ENCODE measurements at places on chromosomes 2 and 18.

DNA sequence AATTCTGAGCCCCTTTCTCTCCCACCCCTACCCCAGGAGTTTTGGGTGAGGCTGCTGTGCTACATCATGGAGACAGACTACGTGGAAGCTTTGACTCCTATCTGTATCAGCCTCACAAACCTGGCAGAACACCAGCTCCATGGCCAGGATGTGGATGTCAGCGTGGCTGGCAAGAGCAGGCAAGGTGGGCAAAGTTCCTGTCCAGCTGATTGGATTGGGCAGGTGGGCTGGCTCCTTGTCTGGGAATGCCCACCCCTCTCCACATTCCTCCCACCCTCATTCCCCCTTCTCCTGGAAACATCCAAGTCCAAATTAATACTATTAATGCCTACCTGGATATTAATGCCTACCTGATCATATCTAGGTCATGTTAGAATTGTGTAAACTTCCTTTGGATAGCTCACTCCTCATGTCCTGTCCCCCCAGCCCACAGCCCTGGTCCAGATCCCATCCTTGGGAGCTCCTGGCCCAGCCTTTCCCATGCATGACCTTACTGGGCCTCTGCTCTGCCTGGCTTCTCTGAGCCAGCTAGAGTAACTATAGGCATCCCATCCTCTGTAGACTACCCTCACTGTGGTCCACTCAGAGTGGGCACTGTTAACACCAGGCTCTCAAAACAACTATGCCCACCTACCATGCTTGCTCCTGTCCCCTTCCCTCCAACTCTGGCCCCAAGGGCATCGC lies 24.1 kb downstream of the MROH2A start:
- DNase-seq: no peak

- DNase-seq: peak; percentile 32
Measured at GRCh38 chr2:144567745-144568144, 47.8 kb upstream of the ZEB2 start.

GRCh38 chr2:19579461-19579860 lies 221.0 kb upstream of the OSR1 start:
- no peak for DNase-seq

DNA sequence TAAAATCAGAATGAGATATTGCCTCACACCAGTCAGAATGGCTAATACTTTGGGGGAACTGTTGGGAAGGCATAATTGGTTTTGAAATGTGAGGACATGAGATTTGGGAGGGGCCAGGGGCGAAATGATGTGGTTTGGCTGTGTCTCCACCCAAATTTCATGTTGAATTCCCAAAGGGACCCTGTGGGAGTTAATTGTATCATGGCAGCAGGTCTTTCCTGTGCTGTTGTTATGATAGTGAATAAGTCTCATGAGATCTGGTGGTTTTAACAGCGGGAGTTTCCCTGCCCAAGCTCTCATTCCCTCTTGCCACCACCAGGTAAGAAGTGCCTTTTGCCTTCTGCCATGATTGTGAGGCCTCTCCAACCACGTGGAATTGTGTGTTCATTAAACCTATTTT lies 59.6 kb downstream of the CSRNP3 start:
- DNase-seq: no peak

- DNase-seq: no peak
Measured at GRCh38 chr2:43927442-43927841, 68.3 kb downstream of the LRPPRC start.

GRCh38 chr2:30927465-30928075 lies 120.3 kb upstream of the CAPN13 start:
- no peak for DNase-seq

DNA sequence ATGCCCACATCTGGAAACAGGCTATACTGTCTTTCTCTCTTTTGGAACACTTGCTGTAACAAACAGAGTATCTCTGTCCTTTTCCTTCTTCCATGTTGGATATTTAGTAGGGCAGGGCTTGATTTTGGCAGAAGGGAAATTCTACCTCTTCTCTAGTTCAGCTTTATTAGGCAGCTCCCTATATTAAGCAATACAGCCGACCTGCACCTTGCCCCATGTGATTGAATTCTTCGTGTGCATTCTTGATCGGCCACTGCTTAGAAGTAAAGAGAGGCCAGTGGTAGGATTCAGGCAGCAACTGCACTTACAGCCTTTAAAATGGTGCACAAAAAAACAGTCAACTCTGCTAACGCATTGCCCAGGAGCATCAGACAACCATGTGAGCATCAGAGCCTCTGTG lies 31.3 kb upstream of the FIGN start:
- DNase-seq: no peak

- no peak for DNase-seq
Measured at GRCh38 chr2:45053966-45054365, 44.7 kb upstream of the SIX2 start.

- no peak for DNase-seq
Measured at GRCh38 chr2:63992061-63992685, 27.1 kb downstream of the VPS54 start.

GRCh38 chr2:232418056-232418455 lies 11.4 kb downstream of the ALPG start:
- no peak for DNase-seq

DNA sequence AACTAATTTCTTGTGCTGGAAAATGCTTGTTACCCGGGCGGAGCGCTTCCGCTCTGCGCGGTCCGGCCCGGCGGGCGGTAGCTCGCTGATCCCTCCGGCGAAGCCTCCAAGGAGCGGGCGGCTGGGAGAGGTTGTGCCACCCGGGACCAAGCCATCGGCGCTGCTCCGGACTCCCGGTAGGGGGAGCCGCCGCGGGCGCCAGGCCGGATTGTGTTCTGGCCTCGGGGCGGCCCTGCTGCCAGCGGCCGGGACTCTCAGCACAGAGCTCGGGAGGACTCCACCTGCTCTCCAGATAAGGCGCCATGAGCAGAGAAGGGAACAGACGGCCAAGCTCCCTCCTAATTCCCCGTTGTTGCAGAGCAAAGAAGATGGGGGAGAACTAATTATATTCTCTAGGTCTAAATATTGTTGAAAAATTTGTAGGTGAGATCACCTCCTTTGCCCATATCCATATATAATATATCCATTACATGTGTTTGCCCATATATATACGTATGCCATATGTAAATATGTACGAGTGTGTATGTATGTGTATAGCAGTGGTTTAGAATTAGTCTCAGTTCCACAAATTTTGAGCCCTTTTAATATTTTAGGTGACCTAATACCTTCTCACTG lies 13.8 kb upstream of the SATB2 start:
- DNase-seq: peak; percentile 64

DNA sequence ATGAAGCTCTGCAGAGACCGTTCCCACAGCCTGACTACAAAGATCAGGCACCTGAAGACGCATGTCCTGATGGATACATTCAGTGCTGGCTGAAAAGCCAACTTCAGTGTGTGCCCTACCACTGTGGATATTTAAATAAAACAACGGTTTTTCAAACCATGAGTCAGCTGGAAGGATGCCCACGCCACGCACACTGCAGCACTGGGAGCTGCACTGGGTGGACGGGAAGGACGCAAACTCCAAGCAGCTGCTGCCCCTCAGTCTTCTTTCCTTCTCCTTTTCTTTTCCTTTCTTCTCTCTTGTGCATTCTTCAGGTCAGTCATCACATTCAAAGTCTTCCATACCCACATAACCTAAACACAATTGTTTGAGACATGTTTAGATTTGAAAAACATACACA lies 7.9 kb downstream of the TMEM18 start:
- DNase-seq: no peak

GRCh38 chr2:40544072-40544471 lies 92.2 kb upstream of the SLC8A1 start:
- no peak for DNase-seq

- no peak for DNase-seq
Measured at GRCh38 chr2:20999906-21000645, 43.8 kb downstream of the APOB start.

GRCh38 chr2:141554810-141555209 lies 576.0 kb downstream of the LRP1B start:
- peak; percentile 23 for DNase-seq

- no peak for DNase-seq
Measured at GRCh38 chr2:33907866-33908265, 308.8 kb upstream of the FAM98A start.

- no peak for DNase-seq
Measured at GRCh38 chr2:237182422-237183123, 96.9 kb downstream of the COPS8 start.

DNA sequence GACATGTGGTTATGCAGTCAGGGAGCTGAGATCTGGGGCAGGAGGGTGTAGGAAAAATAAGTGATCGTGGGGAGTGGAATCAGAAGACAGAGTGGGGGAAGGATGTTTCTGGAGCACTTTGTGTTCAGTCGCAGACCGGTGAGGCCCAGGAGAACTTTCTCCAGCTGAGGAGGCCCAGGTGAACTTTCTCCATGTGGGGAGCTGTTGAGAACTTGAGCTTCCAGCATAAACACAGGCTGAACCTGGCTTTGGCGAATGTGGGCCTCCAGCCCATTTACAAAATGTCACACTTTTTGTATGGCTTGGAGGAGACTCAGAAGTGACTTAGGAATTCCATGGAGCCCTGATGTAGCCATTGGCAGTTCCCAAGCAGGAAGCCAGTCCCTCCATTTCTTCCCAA lies 108.5 kb downstream of the VAPA start:
- no peak for DNase-seq

- no peak for DNase-seq
Measured at GRCh38 chr2:157194844-157195243, 62.7 kb upstream of the GALNT5 start.

GRCh38 chr2:109030870-109031475 lies 42.0 kb upstream of the EDAR start:
- no peak for DNase-seq

DNA sequence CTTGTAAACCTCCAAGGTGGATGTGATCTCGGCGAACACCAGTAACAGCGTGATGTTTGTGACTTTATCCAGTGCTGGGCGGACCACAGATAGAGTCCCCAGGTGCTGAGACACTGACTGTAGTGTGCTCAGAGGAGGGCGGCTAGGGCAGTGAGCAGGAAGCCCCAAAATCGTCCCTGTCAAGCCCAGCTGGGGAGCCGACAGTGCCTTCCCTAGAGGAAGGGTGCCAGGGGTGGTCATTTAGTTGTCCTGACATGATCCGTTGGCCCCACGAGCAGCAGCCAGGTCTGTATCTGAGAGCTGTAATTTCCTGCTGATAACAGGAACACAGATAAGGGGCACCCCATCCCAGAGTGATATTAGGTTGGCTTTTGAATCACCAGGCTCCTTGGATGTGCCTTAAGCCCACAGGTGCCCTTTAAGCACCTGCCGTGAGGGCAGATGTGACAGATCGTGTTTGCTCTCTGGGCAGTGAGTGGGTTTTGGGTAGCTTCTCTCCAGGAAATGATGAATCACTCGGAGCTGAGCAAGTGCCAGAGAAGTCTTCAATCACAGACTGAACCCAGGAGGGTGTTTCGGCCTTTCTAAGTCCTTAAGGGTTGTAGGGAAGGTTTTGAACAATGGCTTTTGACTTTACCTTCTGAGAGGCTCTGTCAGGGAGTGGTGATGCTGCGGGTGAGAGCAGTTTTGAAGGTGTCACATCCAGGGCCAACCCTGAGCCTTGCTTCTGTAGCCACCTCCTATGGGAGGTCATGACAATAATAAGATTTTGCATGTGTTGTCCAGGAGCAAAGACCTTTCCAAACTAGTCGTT lies 7.7 kb downstream of the LPIN1 start:
- DNase-seq: no peak

- no peak for DNase-seq
Measured at GRCh38 chr2:9236867-9237266, 30.3 kb downstream of the ASAP2 start.

- DNase-seq: no peak
Measured at GRCh38 chr2:119119076-119119785, 39.3 kb downstream of the C1QL2 start.

GRCh38 chr2:174951745-174952144 lies 53.4 kb downstream of the CHN1 start:
- no peak for DNase-seq

GRCh38 chr18:62522178-62522503 lies 684 bp upstream of the ZCCHC2 start:
- DNase-seq: no peak

GRCh38 chr18:22668496-22668895 lies 250.8 kb upstream of the CTAGE1 start:
- DNase-seq: no peak

DNA sequence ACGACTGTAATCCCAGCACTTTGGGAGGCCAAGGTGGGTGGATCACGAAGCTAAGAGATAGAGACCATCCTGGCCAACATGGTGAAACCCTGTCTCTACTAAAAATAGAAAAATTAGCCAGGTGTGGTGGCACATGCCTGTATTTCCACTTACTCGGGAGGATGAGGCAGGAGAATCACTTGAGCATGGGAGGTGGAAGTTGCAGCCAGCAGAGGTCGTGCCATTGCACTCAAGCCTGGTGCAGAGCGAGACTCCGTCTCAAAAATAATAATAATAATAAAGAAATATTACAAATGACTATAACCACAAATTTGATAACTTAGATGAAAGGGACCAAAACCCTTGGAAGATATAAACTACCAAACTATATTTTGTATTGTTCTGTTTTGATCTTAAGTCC lies 226.3 kb upstream of the GULP1 start:
- no peak for DNase-seq

DNA sequence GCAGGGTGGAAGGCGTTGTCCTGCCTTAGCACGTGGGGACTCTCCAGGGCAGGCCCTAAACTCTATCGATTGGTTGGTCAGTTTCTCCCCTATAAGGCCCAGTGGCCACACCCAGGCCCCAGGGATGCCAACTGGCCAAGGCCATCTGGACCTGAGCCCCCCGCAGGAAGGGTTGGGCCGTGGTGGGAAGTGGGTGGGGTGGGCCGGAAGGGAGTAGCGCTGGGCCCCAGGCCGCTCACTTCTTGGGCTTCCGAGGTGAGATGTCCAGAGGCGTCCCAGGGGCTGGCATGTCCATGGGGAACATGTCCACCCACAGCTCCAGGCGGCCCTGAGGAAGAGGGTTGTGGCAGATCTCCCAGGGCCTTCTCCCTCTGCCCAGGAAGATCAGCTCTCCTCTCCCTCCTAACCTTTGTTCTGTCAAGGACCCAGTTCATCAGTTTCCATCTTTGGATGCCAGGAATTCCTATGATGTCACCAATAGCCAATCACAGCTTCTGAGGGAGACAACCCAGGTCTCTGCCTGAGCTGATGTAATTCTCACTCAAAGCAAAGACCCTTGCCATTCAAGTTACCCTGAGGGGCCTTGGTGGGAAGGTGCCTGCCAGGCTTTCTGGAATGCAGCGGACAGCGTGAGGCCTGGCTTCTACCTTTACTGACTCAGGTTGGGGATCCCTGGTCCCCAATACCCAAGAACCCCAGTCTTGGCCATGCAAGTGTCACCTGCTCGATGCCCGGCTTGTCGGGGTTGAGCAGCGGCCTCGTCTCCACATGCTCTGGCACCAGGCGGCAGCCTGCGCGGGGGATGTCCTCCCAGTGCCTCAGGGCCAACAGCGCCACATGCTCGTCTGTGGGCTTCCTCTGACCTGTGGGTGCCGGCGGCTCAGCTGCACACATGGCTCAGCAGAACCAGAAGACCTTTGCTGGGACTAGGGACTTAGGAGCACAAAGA lies 14.4 kb downstream of the OTOF start:
- no peak for DNase-seq

Data from NCI-H1436 (cell line).